ENCODE measurements at places on chromosomes 11 and 22. TPM values are rescaled to one million over a fixed set of nuclear protein-coding genes. Genes with fewer than 3 reads are reported as not detected.

Gene TRIM29
- total RNA-seq = 11.1 TPM

Gene GPR137
- 49.7 TPM for total RNA-seq

Gene TECTA
- 0.08 TPM for total RNA-seq

Gene MS4A6E
- not detected for total RNA-seq

Gene MRGPRX3
- total RNA-seq = not detected

Gene SLC22A25
- total RNA-seq = not detected

Gene IL10RA
- total RNA-seq = 0.03 TPM

Gene CPT1A
- total RNA-seq = 28.1 TPM

Gene DMC1
- total RNA-seq = 5.4 TPM

Gene PNPLA3
- total RNA-seq = 0.68 TPM

Gene TRIM51G
- not detected for total RNA-seq

Gene CBLIF
- total RNA-seq = not detected

Gene PELI3
- total RNA-seq = 6.8 TPM

Gene SLC39A13
- 55.7 TPM for total RNA-seq

Gene TXN2
- 72.9 TPM for total RNA-seq

Gene POU2AF2
- total RNA-seq = not detected

Gene MMP3
- 0.41 TPM for total RNA-seq

Data from A549 treated with CORT108297 at 1 μM for 4 hours (cell line).